Germinal center (tissue), 1 donor: ENCODE measurements at places on chromosomes 11 and 22.

GRCh38 chr11:96287822-96288439 lies 55.1 kb downstream of the MAML2 start:
- DNase-seq = no peak

GRCh38 chr11:107957109-107957588 lies 28.9 kb downstream of the RAB39A start:
- no peak for DNase-seq

- no peak for DNase-seq
These were observed 119.2 kb downstream of the KCNQ1OT1 start for GRCh38 chr11:2580571-2581001.

DNA sequence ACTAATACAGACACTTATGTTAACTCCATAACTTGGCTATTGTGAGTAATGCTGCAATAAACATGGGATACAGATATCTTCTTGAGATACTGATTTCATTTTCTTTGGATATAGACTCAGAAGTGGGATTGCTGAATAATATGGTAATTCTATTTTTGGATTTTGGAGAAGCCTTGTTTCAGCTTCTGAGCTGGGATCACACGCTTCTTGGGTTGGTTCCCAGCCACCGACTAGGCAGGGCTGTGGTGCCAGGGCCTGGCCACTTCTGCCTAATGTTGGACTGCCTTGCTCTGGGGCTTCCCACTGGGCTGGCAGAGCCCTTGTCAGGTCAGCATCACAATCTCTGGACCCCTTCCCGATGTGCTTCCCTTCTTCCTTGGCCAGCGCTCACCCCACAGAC lies 14.0 kb upstream of the MCHR1 start:
- DNase-seq = no peak

DNA sequence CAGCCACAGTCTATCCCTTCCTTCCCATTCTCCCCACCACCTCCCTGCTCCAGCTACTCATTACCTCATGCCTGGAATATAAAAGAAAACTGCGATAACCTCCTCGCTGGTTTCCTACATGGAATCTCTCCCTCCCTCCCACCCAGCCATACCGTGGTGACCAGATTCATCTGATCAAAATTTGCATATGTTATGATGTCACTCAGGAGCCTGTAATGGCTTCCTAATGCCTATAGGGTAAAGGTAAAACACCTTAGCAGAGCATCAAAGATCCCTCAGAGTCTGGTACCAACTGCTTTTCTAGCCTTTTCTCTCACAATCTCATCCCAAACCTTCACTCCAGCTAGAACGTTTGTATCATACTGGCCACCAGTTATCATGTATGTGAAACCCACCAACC lies 19.6 kb downstream of the RTN4RL2 start:
- DNase-seq = no peak

DNA sequence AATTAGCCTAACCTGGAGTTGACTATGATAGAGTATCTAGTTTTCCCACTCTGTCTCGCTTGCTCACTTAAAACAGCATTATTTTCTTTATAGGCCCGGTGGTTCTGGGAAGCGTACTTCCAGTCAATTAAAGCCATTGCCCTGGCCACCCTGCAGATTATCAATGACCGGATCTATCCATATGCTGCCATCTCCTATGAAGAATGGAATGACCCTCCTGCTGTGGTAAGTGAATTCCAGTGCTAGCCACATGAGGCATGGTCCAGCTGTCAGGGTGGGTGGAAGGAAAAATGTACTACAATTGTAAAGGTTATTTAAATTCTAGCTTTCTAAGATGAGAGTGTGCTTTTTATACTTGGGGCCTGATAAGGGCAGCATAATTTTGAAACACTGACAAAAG lies 76.0 kb downstream of the EXT2 start:
- DNase-seq = no peak

DNA sequence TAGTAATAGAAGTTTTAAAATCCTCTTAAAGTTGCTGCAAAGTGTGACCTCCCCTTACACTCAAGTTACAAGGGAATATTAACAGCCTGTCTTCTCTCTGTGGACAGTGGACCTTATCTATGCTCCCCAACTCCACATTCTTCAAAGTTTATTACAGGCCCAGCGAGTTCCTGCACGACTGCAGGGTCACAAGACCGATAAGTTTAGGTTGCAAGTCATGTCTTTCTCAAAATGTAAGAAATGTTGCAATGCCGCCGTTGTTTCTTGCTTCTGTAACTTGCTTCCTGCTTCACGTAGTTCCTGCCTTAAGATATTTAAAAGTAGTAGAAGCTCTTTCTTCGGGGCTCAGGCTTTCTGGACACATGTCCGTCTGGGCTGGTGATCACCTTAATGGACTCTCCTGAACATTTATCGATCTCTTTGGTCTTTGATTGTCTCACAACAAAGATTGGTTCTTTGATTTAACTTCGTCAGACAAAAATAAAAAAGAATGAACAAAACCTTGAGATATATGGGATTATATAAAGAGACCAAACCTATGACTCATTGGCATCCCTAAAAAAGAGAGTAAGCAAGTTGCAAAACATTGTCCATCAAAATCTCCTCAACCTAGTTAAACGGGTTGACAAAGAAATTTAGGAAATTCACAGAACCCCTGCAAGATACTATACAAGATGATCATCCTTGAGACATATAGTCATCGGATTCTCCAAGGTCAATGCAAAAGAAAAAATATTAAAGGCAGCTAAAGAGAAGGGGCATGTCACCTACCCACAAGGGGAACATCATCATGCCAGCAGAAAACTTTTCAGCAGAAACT lies 45.4 kb upstream of the GLYAT start:
- no peak for DNase-seq

GRCh38 chr22:32587449-32587848 lies 112.8 kb downstream of the FBXO7 start:
- DNase-seq = no peak

DNA sequence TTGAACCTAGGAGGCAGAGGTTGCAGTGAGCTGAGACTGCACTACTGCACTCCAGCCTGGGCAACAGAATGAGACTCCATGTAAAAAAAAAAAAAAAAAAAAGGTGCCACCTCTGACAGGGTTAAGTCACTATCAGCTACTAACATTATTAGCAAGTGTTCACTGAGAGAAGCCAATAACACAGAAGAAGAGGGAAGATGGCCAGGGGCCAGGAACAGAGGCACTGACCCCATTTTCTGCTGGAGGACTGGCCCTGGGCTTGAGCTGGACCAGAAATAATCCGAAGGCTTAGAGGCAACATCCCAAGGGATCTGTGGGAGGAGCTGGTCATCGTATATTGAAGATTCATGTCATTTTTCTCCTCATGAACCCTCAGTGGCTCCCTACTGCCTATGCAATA lies 5.0 kb downstream of the SLC5A1 start:
- DNase-seq = no peak

GRCh38 chr11:57303280-57303989 lies 21.3 kb downstream of the TNKS1BP1 start:
- DNase-seq = no peak

DNA sequence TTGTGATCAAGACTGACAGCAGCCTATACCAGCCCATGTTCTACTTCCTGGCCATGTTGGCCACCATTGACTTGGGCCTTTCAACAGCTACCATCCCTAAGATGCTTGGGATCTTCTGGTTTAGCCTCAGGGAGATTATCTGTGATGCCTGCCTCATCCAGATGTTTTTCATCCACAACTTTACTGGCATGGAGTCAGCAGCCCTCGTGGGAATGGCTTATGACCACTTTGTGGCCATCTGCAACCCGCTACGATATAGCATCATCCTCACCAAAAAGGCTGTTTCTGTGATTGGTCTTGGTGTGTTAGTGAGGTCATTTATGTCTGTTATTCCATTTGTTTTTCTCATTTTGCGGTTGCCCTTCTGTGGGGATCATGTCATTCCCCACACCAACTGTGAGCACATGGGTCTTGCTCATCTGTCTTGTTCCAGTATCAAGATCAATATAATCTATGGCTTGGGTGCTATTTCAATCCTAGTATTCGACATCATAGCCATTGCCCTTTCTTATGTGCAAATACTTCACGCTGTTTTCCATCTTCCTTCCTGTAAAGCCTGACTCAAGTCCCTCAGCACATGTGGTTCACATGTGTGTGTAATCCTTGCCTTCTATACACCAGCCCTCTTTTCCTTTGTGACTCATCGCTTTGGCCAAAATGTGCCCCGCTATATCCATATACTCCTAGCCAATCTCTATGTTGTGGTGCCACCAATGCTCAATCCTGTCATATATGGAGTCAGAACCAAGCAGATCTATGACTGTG lies 23.6 kb downstream of the OR52E1 start:
- no peak for DNase-seq

DNA sequence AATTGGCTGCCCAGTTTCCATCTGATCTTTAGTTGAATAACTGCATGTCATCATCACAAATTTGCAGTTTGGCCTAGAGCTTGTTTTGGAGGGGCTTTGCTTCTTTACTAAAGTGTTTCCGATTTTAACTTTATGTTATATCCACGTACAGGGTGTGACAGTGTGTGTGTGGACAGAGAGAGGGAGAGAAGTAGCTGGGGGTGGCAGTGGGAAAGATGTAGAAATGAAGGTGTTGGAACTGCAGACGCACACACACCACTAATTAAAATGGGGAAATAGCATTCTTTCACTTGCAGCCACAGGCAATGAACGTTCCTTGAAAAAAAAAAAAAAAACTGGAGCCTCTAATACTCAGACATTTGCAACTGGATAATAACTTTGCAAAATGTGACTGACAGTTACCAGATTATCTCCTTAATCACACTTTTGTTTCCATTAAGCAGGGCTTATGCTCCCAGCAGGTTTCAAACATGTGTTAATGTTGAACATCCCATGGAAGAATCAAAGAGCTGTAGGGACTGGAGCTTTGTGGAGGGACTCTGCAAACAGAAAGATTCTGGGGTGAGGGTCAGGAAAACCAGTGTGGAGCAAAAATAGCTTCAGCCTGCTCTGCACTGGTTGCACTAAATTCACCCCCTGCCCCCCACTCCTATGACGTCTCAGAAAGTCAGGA lies 238.1 kb upstream of the TENM4 start:
- DNase-seq = no peak

DNA sequence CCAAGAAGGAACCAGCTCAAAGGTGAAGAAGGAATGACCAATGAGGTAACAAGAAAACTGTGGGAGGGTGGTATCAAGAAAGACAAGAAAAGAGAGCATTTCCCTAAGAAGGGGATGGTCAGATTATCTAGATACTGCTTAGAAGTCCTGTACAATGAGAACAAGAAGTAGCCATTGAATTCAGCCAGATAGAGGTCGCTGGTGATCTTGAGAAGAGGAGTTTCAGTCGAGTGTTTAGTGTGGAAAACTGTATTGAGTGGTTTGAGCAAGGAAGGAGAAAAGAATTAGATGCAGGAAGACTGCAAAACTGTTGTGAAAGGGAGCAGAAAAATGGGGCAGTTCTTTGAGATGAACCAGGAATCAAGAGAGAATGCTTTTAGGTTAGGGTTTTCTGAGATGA lies 74.6 kb upstream of the FAT3 start:
- no peak for DNase-seq

DNA sequence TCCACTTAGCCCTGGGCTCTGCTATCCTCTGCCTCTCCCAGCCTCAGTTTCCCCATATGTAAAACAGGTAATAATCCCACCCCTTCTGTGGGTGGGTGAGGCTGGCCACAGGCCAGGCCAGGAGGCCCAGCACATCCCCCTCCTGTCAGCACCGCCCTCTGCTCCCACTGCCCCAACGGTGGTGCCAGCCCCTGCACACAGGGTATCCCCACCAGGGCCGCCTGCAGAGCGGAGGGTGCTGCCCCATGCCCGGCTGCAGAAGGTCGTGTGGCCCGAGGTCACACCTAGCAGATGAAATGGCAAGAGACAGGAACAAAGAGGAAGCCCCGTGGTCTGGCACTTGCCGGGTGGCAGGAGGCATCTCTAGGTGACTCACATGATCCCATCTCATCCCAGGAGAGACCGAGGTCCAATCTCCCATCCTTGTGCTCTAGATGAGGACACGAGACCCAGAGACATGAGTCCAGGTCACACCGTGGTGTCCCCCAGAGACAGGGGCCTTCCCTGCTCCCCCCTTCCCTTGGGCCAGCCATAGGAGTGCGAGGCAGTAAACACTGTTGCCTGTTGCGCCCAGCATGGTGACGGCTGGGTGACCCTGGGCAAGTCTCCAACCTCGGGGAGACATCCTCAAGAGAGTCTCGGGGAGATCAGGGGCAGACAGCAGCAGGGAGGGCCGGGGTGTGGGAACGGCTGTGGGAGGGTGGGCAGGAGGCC lies 27.2 kb upstream of the PPARA start:
- DNase-seq = no peak

- DNase-seq = no peak
These were observed 62.1 kb upstream of the ARHGAP20 start for GRCh38 chr11:110774138-110775014.

DNA sequence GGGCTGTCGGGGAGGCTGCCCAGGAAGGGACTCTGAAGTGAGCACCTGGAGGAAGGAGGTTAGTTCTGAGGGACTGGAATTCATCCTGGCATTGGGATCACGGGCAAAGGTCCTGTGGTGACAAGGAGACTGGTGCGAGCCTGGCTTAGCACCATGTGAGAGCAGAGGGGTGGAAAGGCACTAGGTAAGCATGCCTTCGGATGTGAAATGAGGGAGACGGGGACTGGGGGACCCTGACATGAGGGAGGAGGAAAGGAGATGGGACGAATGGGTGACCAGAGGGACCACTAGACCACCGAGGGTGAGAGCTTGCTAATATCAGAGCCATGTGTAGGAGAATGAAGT lies 3.1 kb upstream of the VPREB1 start:
- no peak for DNase-seq

DNA sequence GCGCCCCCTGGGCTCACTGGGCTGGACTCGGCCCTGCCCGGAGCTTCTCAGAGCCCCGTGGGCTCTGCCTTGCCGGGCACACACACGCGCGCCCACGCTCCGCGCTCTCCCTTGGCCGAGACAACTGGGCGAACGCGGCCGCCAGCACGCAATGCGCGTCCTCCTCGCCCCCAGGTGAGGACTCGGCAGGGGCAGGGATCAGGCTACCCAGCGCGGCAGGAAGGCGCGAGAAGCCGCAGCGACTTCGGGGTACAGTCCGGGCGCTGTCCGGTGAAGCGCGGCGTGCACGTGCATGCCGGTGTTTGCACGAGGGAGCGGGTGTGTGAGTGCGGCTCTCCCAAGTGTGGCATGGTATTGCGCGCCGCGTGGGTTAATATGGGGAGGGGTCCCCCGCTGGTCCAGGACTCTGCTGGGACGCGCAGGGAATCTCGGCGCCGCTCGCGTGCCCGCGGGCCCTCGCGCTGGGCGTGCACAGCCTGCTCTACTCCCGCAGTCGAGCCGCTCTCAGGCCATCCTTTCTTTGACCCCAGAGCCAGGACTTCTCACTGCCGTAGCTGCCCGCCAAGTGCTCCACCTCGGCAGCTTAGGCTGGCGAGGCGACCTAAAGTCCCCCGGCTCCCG lies 5.4 kb downstream of the WNT7B start:
- DNase-seq = no peak

GRCh38 chr11:116558504-116559211 lies 214.1 kb downstream of the BUD13 start:
- no peak for DNase-seq

- DNase-seq = no peak
These were observed 49.0 kb downstream of the C2CD3 start for GRCh38 chr11:74121804-74122203.

DNA sequence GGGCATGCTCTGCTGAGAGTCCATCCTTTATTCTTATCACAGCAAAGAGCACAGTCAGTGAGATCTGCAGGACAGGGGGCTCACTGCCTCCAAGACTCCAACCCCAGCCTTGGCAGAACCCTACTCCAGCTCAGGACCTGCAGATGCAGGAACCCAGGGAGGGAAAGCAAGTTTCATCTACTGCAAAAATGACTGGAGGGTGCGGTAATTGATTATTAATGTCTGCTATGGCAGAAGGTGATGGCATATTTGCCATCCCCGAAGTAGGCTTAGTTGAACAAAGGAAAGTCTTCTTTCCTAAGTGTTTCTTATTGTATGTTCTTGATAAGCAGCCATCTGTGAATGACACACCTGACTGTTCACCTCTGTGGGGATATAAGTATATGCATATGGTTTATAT lies 9.2 kb downstream of the SCUBE1 start:
- DNase-seq = no peak
